ENCODE measurements at places on chromosomes 2 and 18. TPM values are rescaled to one million over a fixed set of nuclear protein-coding genes. Genes with fewer than 3 reads are reported as not detected.
A peak's percentile ranks its signal among the peaks of the same experiment; 100 is the strongest.

DNA sequence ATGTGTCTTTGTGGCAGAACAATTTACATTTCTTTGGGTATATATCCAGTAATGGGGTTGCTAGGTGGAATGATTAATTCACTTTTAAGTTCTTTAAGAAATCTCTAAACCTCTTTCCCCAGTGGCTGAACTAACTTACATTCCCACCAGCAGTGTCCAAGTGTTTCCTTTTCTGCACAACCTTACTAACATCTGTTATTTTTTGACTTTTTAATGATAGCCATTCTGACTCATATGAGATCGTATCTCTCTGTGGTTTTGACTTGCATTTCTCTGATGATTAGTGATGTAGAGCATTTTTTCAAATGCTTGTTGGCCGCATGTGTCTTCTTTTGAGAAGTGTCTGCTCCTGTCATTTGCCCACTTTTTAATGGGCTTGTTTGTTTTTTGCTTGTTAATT is 43.1 kb upstream of the PTH2R start:
- H3K27ac ChIP-seq, result no peak overlapping the region
- no peak overlapping the region for H3K4me3 ChIP-seq
- no peaks in the 10 kb centered on the region for H3K27me3 ChIP-seq

- no peak overlapping the region for H3K27ac ChIP-seq
- H3K4me3 ChIP-seq, result no peak overlapping the region
- DNase-seq, result no peak
- H3K36me3 ChIP-seq, result no peaks in the 10 kb centered on the region
- H3K27me3 ChIP-seq, result no peaks in the 10 kb centered on the region
Observed at GRCh38 chr2:176582176-176582575, 312.9 kb downstream of the MTX2 start.

GRCh38 chr18:72727776-72728175 is 140.0 kb downstream of the NETO1 start:
- H3K27ac ChIP-seq, result no peak overlapping the region
- no peaks in the 10 kb centered on the region for H3K27me3 ChIP-seq
- no peaks in the 10 kb centered on the region for H3K36me3 ChIP-seq

DNA sequence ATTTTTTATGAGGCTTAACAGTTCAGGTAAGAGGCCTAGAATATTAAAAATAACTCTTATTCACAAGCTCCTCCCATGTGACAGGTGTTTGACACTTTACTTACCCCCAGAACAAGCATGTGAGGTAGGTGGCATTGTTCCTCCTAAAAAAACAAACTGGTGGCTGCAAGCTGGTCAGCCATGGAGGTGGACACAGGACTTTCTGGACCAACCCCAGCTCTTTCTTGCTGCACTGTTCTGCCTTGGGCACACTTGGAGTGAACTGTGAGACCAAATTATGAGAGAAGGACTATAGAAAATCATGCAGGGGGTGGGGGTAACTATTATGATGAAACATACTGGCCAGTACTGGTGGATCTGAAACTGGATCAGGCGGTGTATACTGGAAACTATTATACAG is 56.6 kb downstream of the PTPRM start:
- H3K4me1 ChIP-seq, result peaks cover 38% of the 10 kb centered on the region
- no peaks in the 10 kb centered on the region for H3K27me3 ChIP-seq
- H3K27ac ChIP-seq, result no peak overlapping the region
- H3K36me3 ChIP-seq, result no peaks in the 10 kb centered on the region
- DNase-seq, result no peak
- no peak overlapping the region for H3K4me3 ChIP-seq

GRCh38 chr2:215260097-215260677 is 51.7 kb upstream of the ATIC start:
- no peak overlapping the region for H3K4me3 ChIP-seq
- H3K27me3 ChIP-seq, result no peaks in the 10 kb centered on the region
- H3K4me1 ChIP-seq, result no peaks in the 10 kb centered on the region

DNA sequence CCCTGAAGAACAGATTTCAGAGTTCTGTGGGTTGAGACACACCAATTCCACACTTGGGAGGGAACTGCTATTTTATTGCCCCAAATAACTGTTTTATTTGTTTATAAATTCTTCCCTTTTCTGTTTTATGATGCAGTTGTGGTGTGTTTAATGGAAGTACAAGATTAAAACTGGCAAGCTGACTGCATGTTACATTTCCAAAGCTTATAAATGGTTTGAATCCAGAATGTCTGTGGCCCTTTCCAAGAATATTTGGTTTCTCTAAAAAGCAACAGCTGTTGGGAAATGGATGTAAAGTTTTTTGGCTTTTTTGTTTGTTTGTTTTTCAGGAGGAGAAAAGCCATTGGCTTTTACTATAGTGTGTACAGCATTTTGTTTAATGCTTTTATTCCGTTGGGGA is 234.5 kb downstream of the MTX2 start:
- H3K27ac ChIP-seq, result no peak overlapping the region
- no peaks in the 10 kb centered on the region for H3K36me3 ChIP-seq
- H3K4me1 ChIP-seq, result no peaks in the 10 kb centered on the region
- H3K27me3 ChIP-seq, result no peaks in the 10 kb centered on the region

- H3K4me3 ChIP-seq, result no peak overlapping the region
- peak overlapping the region; percentile 69 for H3K27ac ChIP-seq
Observed at GRCh38 chr2:60806988-60807681, 51.1 kb downstream of the PAPOLG start.

DNA sequence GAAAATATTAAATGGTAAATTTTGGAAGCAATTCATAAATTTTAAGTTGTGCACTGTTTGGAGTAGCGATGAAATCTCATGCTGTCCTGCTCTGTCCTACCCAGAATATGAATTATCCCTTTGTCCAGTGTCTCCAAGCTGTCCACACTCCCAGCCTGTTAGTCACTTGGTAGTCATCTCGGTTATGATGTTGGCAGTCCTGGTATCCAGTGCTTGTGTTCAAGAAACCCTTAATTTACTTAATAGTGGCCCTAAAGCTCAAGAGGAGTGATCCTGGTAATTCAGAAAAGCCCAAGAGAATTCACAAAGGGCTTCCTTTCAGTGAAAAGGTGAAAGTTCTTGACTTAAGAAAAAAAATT is 71.8 kb upstream of the STAM2 start:
- H3K4me1 ChIP-seq, result no peaks in the 10 kb centered on the region
- no peak overlapping the region for H3K27ac ChIP-seq
- no peak for DNase-seq
- no peak overlapping the region for H3K4me3 ChIP-seq
- no peaks in the 10 kb centered on the region for H3K36me3 ChIP-seq

- peak; percentile 26 for DNase-seq
- H3K36me3 ChIP-seq, result no peaks in the 10 kb centered on the region
- H3K27me3 ChIP-seq, result no peaks in the 10 kb centered on the region
- no peak overlapping the region for H3K27ac ChIP-seq
Observed at GRCh38 chr18:3703732-3704176, 253.8 kb downstream of the TGIF1 start.

DNA sequence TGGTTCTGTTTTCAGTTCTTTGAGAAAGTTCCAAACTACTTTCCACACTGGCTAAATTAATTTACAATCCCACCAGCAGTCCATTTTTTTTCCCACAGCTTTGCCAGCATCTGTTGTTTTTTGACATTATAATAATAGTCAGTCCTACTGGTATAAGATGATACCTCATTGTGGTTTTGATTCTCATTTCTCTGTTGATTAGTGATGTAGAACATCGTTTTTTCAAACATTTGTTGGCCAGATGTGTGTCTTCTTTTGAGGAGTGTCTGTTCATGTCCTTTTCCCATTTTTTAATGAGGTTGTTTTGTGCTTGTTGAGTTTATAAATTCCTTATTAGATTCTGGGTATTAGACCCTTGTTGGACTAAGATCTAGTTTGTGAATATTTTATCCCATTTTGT is 376.8 kb upstream of the NT5C1B start:
- no peaks in the 10 kb centered on the region for H3K27me3 ChIP-seq
- DNase-seq, result no peak
- H3K4me1 ChIP-seq, result peaks cover 20% of the 10 kb centered on the region
- no peak overlapping the region for H3K4me3 ChIP-seq
- H3K27ac ChIP-seq, result no peak overlapping the region

- no peak for DNase-seq
- no peak overlapping the region for H3K27ac ChIP-seq
- no peaks in the 10 kb centered on the region for H3K4me1 ChIP-seq
- H3K4me3 ChIP-seq, result no peak overlapping the region
- H3K27me3 ChIP-seq, result no peaks in the 10 kb centered on the region
- H3K36me3 ChIP-seq, result no peaks in the 10 kb centered on the region
Observed at GRCh38 chr18:73409242-73409641, 541.5 kb upstream of the NETO1 start.

GRCh38 chr2:14944562-14945346 is 312.2 kb downstream of the LRATD1 start:
- no peaks in the 10 kb centered on the region for H3K4me1 ChIP-seq
- H3K36me3 ChIP-seq, result no peaks in the 10 kb centered on the region
- no peak overlapping the region for H3K27ac ChIP-seq
- no peak overlapping the region for H3K4me3 ChIP-seq

GRCh38 chr2:186714611-186715010 is 20.8 kb downstream of the FAM171B start:
- no peaks in the 10 kb centered on the region for H3K27me3 ChIP-seq
- no peaks in the 10 kb centered on the region for H3K4me1 ChIP-seq
- H3K4me3 ChIP-seq, result no peak overlapping the region
- no peak overlapping the region for H3K27ac ChIP-seq
- no peaks in the 10 kb centered on the region for H3K36me3 ChIP-seq
- DNase-seq, result no peak

DNA sequence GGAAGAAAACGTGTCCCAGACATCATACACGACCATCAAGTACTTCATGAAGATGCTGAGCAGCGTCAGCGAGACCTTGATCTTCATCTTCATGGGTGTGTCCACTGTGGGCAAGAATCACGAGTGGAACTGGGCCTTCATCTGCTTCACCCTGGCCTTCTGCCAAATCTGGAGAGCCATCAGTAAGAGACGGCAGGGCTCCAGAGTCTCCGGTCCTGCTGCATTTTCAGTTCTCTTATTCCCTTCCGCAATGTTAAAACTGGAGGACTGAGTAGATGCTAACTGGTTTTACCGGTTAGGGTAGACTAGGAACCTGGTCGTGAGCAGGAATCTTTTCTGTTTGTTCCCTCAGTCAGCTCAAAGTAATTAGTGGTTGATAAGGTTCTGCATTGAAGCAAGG is 32.3 kb downstream of the SLC9A4 start:
- no peak for DNase-seq
- H3K36me3 ChIP-seq, result no peaks in the 10 kb centered on the region
- peaks cover 4% of the 10 kb centered on the region for H3K4me1 ChIP-seq
- no peak overlapping the region for H3K4me3 ChIP-seq
- no peaks in the 10 kb centered on the region for H3K27me3 ChIP-seq
- no peak overlapping the region for H3K27ac ChIP-seq

DNA sequence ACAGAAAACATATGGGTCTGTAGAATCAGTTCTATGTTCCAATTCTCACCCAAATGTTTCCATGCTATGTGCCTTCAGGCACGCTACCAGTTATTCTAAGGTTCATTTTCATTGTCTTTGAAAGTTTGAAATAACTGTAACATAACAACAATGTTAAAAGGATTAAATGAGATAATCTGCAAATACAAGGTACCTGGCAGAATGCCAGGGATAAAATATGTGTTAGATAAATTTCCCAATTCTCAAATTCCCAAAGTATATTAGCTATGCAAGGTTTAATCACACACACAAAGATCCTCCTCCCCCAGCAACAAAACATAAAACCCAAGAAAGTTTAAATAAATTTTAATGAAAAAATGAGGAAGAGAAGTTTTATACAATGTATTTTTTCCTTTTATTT is 261.2 kb downstream of the LRP1B start:
- no peaks in the 10 kb centered on the region for H3K4me1 ChIP-seq
- H3K27me3 ChIP-seq, result no peaks in the 10 kb centered on the region
- no peaks in the 10 kb centered on the region for H3K36me3 ChIP-seq
- no peak overlapping the region for H3K4me3 ChIP-seq

- H3K4me1 ChIP-seq, result no peaks in the 10 kb centered on the region
- no peak for DNase-seq
- H3K27me3 ChIP-seq, result no peaks in the 10 kb centered on the region
- no peak overlapping the region for H3K27ac ChIP-seq
Observed at GRCh38 chr2:15662579-15662978, 70.9 kb downstream of the DDX1 start.

GRCh38 chr2:5697562-5697961 is 5.4 kb downstream of the SOX11 start:
- H3K36me3 ChIP-seq, result no peaks in the 10 kb centered on the region
- H3K27ac ChIP-seq, result no peak overlapping the region
- no peak for DNase-seq
- no peak overlapping the region for H3K4me3 ChIP-seq

- peaks cover 5% of the 10 kb centered on the region for H3K4me1 ChIP-seq
- peak; percentile 7 for DNase-seq
- no peaks in the 10 kb centered on the region for H3K36me3 ChIP-seq
- H3K27me3 ChIP-seq, result no peaks in the 10 kb centered on the region
- H3K4me3 ChIP-seq, result no peak overlapping the region
Observed at GRCh38 chr2:11903085-11903606, 156.7 kb downstream of the LPIN1 start.

DNA sequence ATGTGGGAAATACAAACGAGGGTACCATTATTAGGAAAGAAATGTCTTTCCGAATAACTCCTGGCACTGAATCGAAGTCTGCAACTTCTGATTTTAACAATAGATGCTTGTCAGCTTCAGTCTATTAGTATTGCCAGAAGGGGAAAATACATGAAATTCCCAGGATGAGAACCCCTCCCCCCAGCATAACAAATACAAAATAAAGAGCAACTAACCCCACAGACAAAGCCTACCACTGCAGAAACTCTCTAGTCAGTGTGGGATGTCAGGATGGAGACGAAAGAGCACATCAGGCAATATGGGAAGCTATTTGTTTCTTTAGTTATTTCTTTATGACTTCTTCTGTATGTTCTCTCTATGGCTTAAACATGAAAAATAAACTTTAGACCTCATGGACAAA is 365.0 kb upstream of the CDH2 start:
- no peaks in the 10 kb centered on the region for H3K36me3 ChIP-seq
- H3K27ac ChIP-seq, result no peak overlapping the region
- no peak for DNase-seq

Gene PID1
- total RNA-seq, result 2.1 TPM

Gene IL1A
- total RNA-seq, result 0.16 TPM

Gene RFTN2
- total RNA-seq, result 0.21 TPM

Gene IL1R2
- total RNA-seq, result not detected

Gene HOXD4
- total RNA-seq, result 5.9 TPM

Gene MAB21L4
- 0.42 TPM for total RNA-seq

Gene CAPN14
- total RNA-seq, result not detected

Gene UGT1A4
- total RNA-seq, result not detected

Gene DTNA
- total RNA-seq, result 5.8 TPM

Gene CFC1
- not detected for total RNA-seq

Gene IL18R1
- total RNA-seq, result not detected
